ENCODE measurements at places on chromosomes 6 and 20. TPM values are rescaled to one million over a fixed set of nuclear protein-coding genes. Genes with fewer than 3 reads are reported as not detected.

The DPPA5 gene
- not detected for total RNA-seq

GRCh38 chr6:79184086-79184485 is 50.4 kb downstream of the HMGN3 start:
- no peak for DNase-seq

- no peak for DNase-seq
Observed at GRCh38 chr6:11217360-11218101, 14.9 kb downstream of the NEDD9 start.

DNA sequence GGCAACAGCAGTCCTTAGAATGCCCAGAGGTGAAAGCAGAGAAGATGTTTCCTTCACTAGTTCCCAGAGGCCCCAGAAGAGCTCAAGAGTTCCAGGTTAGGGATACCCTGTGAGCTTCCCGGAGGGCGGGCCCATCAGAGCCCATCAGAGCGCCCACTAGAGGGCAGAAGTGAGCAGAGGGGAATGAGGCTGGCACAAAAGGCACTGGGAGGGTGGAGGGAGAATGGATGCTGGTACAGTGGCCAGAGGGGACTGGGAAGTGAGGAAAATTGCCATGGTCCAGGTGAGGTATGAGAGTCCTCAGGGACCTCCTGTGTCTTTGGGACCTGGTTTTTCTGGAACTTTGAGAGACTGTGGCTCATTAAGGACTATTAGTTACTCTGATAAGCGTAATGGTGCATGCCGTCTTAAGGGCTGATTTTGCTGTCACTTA is 57.3 kb downstream of the LINC00237 start:
- DNase-seq, result no peak

GRCh38 chr20:7106910-7107309 is 339.4 kb downstream of the BMP2 start:
- no peak for DNase-seq

DNA sequence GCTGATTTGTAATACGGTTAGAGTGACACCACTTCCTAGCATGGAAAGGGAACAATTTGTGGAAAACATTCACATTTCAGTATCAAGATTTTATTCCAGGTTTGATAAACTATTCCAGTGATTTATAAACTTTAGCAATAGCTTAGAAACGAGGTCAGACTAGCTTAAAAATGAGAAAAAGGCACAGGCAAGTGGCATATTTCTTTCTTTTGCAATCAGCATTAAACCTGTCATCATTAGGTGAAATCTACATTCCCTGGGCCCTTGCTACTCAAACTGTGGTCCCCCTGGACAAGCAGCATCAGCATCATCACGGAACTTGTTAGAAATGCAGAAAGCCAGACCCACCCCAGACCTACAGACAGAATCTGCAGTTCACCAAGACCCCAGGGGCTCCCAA is 29.9 kb downstream of the TBC1D7 start:
- no peak for DNase-seq

DNA sequence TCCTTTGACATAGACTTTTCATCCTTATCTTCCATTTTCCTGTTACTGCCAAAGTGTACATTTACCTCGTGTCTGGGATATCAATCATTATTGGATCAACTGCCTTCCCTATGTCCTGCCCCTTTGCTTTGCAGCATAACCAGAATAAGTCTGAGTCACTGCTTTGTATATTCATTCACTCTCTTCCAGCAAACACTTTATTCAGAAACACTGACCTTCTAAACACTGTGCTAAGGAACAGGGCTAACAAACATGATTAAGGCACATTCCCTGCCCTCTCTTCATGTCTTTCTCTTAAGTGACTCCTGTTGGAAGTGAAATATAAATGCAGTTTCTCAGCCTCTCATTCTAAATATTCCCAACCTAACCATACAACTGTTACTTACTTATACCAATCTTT is 66.9 kb downstream of the COL19A1 start:
- no peak for DNase-seq

The HLA-DQB1 gene
- total RNA-seq, result 15.1 TPM

GRCh38 chr6:72683797-72684196 is 61.9 kb downstream of the KCNQ5 start:
- DNase-seq, result no peak

GRCh38 chr20:21106171-21107017 is at the start of gene LINC00237:
Gene LINC00237 (minus strand): TSS chr20:21106358.
- no peak for DNase-seq

DNA sequence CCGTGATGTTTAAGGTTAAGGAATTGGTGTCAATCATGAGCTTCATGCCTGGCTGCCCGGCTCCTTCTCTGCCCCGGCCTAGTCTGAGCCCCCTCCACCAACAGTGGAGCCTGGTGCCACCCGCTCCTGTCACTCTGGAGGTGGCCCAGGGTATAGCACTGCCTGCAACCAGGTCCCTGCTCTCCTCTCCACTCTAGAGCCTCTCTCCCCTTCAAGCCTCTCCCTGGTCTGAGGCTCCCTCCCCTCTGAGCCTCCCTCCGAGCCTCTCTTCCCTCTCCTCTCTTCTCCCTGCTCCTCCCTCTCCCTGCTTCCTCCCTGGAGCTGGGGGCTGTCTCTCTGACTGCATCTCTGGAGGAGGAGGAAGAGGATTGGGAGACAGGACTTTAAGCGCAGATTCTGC is 31.3 kb upstream of the MRGBP start:
- DNase-seq, result no peak

The MUC21 gene
- total RNA-seq, result not detected

The ULBP1 gene
- not detected for total RNA-seq

The SLC2A10 gene
- total RNA-seq, result 0.05 TPM

DNA sequence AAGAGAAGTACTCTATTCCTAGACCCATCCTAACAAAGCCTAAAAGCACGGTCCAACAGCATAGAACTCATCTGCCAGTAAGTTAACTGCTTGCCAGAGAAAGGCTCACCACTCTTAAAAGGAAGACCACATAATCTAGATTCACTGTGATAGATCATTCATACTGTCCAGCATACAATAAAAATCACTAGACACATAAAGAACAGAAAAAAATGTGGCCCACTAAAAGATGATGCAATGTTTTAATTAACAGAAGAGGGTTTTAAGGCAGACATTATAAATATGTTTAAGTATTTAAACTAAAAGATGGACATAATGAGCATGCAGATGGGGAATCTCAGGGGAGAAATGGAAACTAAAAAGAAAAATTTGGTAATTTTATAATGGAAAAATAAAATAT is 157.5 kb upstream of the CDH4 start:
- DNase-seq, result no peak

DNA sequence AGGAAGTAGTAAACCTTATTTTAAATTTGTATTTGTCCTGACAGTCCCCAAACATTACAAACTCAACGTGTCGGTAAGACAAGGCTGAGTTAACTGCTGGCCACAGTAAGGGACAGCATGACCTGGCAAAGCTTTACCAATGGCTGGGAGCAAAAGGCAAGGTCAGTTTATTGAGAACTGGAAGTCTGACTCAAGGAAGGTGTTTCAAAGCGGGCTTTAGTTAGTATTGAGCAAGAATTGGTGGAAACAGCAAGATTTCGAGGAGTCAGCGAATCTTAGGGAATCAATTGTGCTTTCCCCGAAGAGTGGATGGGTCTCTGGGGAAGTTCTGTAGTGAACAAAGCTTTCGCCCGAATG is 885 bp upstream of the GZF1 start:
- no peak for DNase-seq

GRCh38 chr6:36907781-36908180 is 22.0 kb downstream of the C6orf89 start:
- no peak for DNase-seq

- DNase-seq, result no peak
Observed at GRCh38 chr20:3352202-3352601, 55.3 kb downstream of the DNAAF9 start.

DNA sequence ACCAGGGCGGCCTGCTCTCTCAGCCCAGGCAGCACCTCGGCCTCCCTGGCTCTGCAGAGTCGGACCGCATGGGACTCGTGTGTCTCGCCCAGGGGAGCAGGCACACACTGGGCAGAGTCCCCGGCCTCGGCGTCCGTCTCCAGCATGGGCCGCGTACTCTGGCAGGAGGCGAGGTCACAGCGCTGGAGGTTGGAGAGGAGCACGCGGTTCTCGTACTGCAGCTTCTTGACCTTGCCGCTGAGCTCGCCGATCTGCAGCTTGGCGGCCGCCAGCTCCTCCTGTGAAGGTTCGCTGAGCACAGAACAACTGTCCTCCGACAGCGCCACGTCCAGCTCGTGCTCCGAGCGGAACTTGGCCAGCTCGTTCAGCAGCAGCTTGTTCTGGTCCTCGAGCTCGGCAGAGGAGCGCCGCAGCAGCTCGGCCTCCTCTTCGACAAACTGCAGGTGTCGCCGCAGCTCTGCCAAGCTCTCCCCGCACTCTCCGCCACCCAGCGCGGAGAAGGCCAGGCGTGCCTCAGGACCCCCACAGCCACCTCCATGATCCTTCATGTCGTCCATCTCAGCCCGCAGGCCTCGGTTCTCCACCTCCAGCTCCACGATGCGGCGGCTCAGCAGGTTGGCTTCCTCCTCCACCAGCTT is 42.0 kb upstream of the DSN1 start:
- DNase-seq, result no peak

GRCh38 chr6:40688214-40688761 is 101.1 kb upstream of the LRFN2 start:
- DNase-seq, result no peak

The FOXS1 gene
- total RNA-seq, result not detected

The EYA2 gene
- total RNA-seq, result 0.16 TPM

DNA sequence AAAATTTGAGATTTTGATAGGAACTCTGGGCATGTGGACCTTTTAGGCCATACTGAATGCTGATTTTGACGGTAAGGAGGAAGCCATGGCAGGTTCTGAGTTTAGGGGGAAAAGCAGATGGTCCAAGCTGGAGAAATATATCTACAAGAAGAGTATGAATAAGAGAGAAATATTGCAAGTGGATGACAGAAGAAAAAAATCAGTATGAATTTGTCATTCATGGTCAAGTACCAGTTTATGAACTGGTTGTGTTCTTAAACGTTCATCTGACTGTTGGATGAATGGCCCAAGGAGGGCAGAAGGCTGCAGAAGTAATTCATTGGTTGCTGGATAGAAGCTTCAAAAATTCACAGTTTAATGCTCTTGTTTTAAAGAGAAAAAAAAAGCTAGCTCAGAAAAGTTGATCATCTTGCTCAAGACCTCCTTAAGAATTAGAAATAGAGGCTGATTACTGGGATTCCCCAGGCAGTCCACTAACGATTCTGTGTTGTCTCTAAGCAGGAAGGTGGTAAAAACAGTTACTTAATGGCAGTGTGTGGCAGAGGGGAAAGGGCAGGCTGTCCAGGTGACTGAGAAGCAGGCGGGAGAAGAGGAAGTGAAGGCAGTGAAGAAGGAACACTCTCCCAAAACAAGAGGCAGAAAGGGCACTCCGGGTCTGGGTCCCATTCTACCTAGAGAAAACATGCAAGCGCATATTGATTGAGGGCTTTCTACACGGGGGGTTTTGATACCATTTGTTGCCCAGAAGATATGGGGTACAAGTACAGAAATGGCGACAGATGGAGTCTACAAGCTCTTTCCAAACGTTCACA is 2.0 kb upstream of the DUSP22 start:
- DNase-seq, result no peak

The DEF6 gene
- total RNA-seq, result 234 TPM

DNA sequence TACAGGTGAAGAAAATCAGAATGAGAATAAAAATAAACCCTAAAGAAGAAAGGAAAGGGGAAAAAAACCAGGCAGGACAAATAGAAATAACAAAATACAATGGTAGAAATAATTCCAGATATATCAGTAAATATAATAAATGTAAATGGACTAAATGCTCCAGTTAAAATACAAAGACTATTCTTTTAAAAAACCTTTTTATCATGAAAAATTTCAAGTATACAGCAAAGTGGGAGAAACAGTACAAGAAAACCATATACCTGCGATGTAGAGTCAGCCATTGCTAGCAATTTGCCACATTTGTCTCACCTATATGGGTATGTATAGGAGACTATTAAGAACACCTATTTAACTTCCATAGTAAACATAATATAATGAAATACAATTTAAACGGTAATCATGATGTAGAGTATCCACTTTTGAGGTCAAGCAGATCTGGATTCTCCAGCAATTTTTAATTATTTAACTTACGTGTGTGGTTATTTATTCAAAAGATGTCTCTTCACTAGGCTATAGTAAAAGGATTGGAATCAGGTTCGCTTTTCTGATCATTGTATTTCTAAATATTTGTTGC is 914 bp upstream of the VAPB start:
- no peak for DNase-seq

The TCP1 gene
- 150 TPM for total RNA-seq

DNA sequence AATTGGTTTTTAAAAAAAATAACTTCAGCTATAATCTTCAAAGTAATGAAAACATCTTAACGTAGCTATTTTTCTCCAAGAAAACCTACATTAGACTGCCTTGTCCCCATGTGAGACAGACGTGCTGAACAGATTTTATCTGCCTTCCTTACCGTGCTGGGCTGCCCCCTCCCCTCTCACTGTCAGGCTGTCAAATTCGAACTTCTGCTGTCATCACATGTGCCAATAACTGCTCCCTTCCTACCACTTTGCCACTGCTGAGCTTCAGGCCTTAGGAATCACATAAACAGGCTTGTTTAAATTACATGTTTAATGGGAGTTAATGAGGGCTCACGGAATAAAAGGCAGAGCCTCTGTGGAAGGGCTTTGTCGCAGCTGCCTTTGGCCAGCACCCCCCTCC is 77.0 kb upstream of the NHSL1 start:
- DNase-seq, result no peak

- no peak for DNase-seq
Observed at GRCh38 chr20:18719426-18719825, 94.2 kb upstream of the SCP2D1 start.

DNA sequence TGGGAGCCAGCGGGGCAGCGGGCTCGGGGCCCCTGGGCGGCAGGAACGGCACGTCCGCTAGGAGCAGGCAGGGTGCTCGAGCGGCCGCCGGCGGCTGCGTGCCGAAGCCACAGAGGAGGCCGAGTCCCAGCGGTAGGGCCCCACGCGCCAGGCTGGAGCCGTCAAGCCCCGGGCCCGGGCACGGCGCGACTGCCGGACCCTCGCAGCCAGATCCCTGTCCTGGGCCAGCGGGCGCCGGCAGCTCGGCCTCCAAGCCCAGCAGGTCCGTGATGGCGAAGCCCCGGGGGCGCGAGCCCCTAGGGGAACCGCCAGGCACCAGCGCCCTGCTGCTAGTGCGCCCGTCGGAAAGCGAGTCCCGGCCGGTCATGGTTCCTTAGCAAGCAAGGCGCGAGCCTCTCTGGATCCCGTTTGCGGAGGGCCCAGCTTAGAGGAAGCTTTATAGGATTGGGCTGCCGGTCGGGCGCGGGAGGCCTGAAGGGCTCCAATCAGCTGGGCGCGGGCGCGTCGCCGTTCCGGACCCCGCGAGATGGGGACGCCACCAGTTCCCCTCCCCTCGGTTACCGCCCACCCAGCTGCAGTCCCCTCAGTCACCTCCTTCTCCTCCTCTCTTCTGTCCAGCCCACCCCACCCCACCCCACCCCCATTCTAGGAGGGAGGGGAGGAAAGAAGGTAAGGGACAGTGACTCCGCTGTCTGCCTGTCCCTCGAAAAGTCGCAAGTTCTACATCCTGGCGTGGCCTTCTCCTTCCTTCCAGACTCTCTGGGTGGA is at the start of gene VSX1:
Gene VSX1, minus strand, starts transcription at position 412 of the 768 bp plus-strand sequence. Its CDS starts 45 bp downstream, at position 367.
- no peak for DNase-seq

The ETV7 gene
- 0.40 TPM for total RNA-seq

- no peak for DNase-seq
Observed at GRCh38 chr6:151236668-151237401, 2.9 kb upstream of the AKAP12 start.
